AG04450 (cell line): ENCODE measurements at places on chromosomes 2 and 18.

DNA sequence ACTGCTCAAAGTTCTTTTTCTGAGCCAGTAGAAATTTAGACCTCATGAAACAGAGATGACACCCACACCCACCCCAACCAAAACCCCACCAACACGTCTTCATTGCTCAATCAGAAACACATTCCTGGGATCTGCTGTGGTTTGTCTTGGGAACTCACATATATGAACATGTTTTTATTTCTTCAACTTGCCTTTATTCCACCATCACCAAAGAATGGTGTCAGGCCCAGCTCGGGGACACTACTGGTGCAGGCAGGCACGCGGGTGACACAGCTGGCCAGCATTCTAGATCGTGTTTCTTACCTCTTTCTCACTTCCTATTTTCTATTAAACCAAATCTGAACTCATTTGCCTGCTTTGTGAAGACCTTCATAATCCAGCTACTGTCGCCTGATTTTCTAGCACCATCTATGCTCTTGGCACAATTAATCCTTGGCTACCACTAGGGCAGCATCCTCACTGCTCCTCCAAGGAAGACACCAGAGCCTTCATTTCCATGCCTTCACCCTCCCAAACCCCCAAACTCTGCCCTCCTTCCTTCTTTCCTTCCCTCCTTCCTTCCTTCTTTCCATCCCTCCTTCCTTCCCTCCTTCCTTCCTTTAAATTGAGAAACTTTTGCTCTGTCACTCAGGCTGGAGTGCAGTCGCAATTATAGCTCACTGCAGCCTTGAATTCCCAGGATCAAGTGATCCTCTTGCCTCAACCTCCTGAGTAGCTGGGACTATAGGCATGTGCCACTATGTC lies 157.1 kb downstream of the BCL2 start:
- DNase-seq: no peak

DNA sequence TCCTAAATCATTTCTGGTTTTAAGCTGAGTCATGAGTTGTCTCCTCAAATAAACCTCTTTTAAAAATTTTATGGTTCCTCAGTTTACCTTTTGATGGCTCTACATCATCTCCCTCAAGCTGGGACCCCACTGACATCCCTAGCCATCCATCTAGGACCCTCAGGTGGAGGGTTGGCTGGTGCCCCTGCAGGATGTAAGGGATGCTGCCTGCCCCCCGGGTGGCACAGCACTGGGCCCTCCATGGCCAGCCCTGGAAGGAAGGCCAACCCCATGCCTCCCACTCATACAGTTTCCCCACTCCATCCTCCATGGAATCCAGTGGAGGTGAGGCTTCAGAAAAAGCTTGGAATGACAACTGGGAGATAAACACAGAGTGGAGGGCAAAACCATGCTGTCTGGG lies 17.2 kb upstream of the GPC1 start:
- DNase-seq: no peak

DNA sequence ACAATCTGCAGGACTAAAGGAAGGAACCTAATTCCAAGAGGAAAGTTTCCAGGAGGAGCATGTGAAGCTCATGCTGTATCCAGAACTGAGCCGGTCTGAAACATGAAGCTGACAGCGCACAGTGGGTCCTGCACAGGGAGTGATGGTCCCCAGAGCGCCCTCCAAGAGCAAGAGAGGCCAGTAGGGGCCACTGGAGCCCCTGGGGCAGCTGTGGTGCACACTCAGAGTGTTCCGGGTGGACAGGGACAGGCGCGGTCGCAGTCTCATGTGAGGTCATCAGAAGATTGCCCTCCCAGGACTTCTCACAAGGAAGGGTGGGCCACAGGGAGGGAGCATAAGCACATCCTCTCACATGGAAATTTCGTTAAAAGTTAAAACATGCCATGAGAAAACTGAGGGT lies 355.9 kb downstream of the EIPR1 start:
- DNase-seq: no peak

GRCh38 chr2:215493376-215493775 lies 57.5 kb upstream of the FN1 start:
- no peak for DNase-seq

- no peak for DNase-seq
Observed at GRCh38 chr2:161842736-161843433, 218.7 kb downstream of the SLC4A10 start.

DNA sequence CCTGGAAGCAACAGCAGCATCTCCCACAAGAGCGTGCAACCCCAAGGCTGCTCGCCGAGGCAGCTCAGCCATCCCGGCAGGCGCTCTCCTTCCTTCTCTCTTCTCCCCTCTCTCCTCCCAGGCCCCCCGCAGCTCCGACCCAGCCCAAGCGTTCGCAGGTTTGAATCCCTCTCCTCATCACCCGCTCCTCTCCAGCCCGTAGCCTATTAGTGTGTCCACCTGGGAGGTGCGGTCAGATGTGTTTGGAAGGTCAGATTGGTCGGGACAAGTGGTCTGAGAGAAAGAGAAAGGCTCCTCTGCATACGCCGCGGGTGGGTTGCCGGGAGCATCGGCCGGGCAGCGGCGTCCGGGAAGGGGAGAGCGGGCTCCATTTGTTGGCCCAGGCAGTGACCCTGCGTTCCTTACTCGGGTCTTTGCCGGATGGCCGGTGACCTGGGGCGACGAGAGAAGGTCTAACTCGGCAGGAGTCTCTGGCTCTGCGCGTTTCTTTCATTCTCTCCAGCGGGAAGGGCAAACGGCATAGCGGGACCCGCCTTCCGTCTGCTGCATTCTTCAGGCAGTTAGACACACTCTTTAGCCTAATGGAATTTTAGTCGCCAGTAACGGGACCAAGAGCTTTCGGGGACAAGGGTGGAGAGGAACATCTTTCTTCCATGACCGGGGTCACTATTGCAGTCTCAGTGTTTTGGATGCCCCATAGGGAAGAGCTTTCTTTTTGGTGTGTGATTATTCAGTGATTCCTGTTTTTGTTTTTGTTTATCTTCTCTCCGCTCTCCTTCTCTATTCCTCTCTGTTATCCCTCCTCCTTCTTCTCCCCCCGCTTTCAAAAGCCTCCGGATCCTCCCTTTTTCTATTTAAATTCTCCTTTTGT lies 1.1 kb upstream of the TMEFF2 start:
- DNase-seq: no peak

DNA sequence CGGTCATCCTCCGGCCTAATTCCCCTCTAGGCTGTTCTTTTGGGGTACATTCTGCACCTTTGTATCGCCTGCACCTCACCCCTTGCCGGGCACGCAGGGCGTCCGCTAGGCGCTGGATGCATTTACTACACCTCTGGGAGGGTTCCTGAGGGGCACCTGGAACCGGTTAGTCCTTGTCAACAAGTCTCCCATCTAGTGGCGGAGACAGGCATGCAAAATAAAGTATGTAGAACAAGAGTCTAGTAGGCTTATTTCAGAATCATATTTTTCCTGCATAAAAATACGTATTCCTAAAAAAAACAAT lies 705 bp upstream of the TEX261 start:
- DNase-seq: no peak

DNA sequence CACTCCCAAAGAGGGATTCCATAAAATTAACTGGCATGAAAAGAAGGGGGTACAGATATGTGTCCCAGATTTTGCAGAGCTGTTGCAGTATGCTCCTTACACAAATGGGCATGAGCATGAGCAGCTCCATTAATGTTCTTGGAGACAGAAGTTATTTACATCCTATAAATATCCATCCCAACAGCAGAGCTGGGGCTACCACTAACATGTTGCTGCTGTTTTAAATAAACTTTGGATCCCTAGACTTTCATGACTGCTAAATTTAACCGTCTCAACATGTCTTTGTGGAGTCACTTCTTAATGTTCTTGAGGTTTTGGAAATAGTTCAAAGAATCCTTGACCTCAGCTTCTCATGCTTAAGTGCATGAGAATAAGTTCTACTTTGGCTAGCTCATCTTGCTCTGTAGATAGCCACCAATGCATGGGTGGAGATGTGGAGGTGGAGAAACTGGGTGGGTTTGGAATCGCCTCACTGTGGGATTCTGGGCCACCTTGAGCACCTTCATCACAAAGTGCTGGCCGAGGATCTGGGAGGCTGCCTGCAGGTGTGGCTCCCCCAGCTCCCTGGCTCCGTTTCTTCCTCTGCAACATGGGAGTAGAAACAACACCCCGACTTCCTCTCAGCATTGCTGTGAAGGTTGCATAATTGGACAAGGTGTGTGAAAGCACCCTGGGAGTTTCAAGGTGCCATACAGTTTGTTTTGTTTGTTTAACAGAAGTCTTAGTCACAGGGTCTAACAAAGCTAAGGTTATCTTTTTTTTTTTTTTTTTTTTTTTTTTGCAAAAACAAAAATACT lies 307.2 kb downstream of the MYCN start:
- DNase-seq: no peak

DNA sequence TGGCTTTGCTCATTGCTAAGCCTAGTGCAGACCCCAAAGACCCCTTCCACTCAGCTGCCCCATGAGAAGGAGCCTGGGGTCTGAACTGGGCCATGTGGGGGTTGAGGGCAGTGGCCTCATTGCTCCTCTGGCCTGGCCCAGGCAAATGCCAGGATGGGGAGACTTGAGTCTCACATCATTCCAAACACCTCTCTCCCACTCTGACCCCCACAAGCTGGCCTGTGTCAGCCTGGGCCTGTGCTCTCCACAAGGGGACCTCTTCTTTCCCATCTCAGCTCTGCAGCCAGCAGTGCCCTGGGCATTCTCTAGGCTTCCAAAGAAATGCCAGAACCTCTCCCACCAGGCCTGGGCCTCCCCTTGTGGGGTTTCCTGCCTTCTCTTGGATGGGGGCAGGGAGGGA lies 45.8 kb upstream of the OTOF start:
- no peak for DNase-seq

DNA sequence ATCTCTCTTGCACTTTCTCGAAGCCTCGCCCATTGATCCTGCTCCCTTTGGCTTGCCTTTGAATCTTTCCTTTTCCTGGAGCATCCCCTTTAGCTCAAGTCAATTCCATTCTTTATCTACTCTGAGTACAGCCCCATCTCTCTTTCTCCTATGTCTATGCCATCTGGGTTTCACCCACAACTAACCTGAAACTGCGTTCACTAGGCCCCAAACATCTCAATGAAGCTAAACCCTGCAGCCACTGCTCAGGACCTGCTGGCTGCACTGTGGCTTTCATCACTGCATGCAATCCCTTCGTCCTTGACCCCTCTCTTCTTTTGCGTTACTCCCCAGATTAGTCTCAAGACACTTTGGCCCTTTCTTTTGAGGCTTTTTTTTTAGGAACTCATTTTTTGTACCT lies 81.6 kb upstream of the CYRIA start:
- no peak for DNase-seq

GRCh38 chr2:71687412-71687811 lies 234.1 kb downstream of the DYSF start:
- DNase-seq: no peak

GRCh38 chr2:42196403-42197267 lies 27.5 kb downstream of the EML4 start:
- DNase-seq: no peak

DNA sequence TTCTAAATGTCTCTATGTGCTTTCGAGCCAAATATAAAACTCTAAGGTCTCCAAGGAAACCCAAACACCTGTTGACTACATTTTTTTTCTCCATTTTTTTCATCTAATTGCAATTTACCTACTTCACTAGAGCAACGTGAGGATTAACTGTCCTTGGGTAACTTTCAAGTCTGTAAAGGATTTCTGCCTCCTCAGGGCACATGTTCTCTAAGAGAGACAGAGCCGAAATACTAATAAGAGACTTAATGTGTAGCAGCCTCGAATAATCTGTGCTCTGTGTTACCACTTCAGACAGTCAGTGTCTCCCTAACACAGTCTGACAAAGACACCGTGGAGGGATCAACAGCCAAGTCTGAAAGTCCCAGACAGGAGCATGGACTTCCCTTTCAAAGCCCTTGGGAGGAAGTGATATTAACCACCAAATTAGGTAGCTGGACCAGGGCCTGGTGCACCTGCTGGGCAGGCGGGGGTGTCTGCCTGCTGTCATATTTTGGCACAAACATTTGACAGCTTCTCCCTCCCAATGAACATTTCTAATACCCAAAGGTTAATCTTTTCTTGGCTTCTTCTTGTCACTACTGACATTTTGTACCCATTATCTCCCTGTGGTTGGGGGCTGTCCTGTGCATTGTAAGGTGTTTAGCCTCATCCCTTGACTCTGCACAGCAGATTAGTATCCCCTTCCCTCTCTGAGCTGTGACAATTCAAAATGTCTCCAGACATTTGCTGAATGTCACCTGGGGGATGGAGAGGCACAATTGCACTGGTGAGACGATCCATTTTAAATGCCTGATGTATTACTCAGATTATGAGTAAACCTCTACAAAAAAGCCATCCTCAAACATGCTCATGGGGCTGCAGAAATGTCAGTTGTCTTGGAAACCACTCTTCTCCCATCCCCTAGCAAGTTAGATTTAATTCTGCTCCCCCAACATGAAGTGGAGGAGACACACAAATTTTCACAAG lies 45.7 kb upstream of the LYPD1 start:
- no peak for DNase-seq

GRCh38 chr2:1849450-1849849 lies 105.1 kb upstream of the PXDN start:
- DNase-seq: no peak

GRCh38 chr18:50117863-50118262 lies 77.1 kb downstream of the MYO5B start:
- DNase-seq: no peak

DNA sequence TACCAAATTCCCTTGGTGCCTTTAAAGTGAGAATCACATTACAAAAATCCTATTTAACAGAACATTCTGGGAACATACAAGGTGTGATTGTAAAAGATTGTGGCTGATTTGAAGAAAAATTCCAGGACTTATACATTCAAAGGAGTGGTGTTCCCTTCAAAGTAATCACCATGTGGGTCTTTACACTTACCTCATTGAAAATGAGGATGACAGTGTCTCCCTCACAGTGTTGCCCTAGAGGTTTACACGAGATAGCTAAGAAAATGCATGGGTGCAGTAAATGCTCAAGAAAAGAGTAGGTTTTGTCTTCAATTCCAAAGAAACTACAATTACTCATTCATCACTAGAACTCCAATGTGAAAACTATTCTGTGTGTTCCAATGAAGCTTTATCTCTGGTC lies 331.5 kb downstream of the SLC4A3 start:
- DNase-seq: no peak

GRCh38 chr18:6748241-6748640 lies 18.7 kb downstream of the ARHGAP28 start:
- no peak for DNase-seq

DNA sequence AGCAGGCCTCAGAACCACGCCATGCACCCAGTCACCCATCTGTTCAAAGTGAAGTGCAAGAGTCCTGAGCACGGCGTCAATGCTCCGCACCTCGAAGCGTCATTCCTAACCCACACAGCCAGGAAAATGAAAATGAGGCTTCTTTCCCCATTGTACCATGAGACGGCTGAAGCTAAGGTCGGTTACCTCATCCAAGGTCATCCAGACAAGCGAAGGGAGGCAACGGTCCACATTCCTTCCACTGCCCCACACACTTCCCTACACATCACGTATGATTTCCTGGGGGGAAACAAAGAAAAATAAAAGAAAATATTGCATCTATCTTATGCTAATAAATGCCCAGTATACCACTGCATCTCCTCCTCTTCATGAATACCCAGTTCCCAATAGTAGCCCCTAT lies 113.5 kb upstream of the RAB6C start:
- DNase-seq: no peak

- no peak for DNase-seq
Observed at GRCh38 chr2:38279201-38279600, 97.9 kb downstream of the ATL2 start.
